ENCODE measurements at places on chromosomes 6 and 20.
A peak's percentile ranks its signal among the peaks of the same experiment; 100 is the strongest.

GRCh38 chr6:37125774-37126492 lies 44.0 kb upstream of the PIM1 start:
- no peak for DNase-seq

GRCh38 chr6:49326347-49326746 lies 136.7 kb downstream of the MMUT start:
- DNase-seq = no peak

- DNase-seq = no peak
Measured at GRCh38 chr6:161305860-161306259, 32.0 kb upstream of the AGPAT4 start.

- DNase-seq = no peak
Measured at GRCh38 chr6:100850174-100850573, 31.0 kb downstream of the ASCC3 start.

GRCh38 chr6:20802596-20802995 lies 268.3 kb downstream of the CDKAL1 start:
- DNase-seq = no peak

GRCh38 chr6:44463728-44464450 lies 76.4 kb downstream of the CDC5L start:
- no peak for DNase-seq

DNA sequence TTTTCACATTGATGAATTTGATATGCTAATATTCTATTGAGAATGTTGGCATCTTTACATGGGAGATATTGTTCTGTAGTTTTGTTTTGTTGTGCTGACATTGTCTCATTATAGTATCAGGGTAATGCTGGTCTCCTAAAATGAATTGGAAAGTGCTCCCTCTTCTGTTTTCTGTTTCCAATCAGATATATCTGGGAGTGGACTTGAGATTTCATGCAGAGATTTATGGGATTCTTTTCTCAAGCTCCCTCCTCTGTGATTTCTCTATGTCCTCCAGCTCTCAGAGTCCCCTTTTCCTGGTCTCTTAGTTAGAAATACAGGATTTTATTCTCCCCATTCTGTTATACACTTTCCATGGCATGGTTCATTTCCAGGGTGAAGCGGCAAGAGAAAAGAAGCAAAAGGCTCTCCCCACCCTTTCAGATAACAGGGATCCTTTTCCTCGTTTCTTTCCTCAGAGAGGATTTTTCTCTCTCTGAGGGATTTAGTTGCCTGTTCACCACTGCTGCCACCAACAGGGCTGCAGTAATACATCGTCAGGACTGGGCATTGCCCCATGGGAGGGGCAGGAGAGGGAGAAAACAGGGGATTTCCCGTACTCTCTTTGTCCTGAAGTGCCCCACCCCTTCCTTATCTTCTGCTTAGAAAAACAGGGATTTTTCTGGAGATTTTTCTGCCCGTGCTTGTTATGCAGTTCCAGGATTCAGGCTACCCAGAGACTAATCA lies 59.3 kb upstream of the STMND1 start:
- DNase-seq = peak; percentile 79

DNA sequence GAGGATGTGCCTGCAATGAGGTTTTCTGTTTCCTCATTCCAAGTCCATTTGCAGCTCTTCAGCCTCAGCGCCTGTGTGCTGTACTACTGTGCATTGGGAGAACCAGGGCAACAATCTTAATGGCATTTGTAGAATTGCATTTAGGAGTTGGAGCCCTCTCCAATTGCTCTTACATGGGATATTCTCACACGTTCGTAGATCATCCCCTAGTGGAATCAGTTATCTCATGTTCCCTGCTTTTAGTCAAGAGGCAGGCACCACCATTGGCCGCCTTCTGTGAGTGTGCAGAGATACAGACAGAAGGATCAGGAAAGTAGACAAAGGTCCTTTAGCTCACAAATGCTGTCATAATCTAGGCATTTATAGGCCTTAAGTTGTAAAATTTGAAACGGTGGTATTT lies 84.2 kb upstream of the RGS17 start:
- no peak for DNase-seq

DNA sequence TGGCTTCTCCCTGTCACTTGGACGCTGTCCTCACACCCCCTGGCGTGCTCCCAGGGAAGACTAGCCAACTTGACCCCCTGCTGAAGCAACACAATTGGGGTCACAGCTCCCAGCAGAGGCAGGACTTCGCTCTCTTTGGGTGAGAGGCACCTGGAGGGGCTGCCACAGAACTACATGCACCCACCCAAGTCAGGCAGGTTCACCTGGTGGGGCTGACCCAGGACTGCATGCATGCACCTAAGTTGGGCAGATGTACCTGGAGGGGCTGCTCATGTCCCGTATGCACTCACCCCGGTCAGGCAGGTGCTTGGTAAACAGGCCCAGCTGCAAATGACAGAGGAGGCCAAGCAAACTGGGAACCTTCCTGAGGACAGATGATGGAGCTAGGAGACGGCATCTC lies 154.3 kb upstream of the RPS6KA2 start:
- no peak for DNase-seq

DNA sequence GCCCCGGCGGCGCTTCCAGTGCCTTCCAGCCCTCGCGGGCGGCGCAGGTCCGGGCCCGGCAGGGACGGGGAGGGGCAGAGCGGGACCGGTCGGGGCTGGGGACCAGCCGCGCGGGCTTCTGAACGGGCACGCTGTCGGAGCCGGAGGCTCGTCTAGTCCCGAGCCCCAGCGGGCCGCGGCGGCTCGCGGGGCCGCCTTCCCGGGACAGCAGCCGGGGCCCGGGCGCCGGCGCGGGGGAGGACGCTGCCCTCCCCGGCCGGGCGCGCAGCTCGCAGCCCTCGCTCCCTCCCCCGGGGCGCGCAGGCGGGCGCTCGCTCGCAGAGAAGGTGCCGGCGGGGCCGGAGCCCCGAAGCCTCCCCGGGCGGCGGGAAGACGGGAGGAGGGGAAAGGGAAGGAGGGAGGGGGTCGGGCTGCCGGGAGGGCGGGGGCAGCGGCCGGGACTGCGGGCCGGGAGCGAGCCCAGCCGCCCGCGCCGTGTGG lies 696 bp upstream of the SIRPA start:
- DNase-seq = no peak

DNA sequence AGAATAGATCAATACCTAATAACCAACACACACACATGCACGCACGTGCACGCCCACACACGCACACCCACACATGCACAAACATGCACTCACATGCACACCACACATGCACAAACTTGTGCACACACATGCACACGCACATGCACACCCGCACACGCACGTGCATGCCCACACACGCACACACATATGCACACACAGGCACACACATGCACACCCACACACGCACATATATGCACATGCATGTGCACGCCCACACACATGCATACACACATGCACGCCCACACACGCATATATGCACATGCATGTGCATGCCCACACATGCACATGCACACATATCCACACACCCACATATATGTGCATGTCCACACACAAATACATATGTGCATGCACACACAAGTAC lies 26.2 kb upstream of the CHRNA4 start:
- no peak for DNase-seq

- DNase-seq = no peak
Measured at GRCh38 chr6:129236001-129236517, 353.1 kb downstream of the LAMA2 start.

DNA sequence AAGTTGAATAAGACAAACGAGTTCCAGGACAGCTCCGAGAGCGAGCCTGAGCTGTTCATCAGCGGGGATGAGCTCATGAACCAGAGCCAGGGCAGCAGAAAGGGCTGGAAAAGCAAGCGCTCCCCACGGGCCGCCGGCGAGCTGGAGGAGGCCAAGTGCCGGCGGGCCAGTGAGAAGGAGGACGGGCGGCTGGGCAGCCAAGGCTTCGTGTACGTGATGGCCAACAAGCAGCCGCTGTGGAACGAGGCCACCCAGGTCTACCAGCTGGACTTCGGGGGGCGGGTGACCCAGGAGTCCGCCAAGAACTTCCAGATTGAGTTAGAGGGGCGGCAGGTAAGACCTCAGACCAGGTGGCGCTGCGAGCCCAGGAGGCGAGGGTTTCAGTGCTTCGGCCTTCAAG lies 56.0 kb upstream of the TMEM181 start:
- no peak for DNase-seq

- no peak for DNase-seq
Measured at GRCh38 chr20:58996226-58996611, 10.8 kb downstream of the CTSZ start.

- DNase-seq = peak; percentile 1
Measured at GRCh38 chr6:158999154-158999665, 792 bp downstream of the RSPH3 start.

DNA sequence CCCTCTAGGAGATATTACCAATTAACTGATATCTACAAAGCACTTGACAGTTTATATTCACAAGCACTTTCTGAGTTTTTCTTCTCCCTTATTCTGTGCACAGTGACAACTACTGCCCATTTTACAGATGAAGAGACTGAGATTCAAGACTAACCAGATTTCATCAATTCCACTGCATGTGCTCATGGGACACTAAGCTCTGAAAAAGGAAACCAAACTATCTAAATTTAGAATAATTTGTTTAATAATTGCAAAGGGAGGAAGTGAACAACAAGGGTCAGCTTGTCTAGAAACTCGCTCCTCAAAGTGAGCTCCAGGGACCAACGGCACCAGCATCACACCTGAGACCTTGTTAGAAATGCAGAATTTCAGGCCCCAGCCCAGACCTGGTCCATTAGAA lies 50.8 kb upstream of the MYLIP start:
- DNase-seq = no peak

- no peak for DNase-seq
Measured at GRCh38 chr6:15255481-15255880, 9.6 kb downstream of the JARID2 start.

DNA sequence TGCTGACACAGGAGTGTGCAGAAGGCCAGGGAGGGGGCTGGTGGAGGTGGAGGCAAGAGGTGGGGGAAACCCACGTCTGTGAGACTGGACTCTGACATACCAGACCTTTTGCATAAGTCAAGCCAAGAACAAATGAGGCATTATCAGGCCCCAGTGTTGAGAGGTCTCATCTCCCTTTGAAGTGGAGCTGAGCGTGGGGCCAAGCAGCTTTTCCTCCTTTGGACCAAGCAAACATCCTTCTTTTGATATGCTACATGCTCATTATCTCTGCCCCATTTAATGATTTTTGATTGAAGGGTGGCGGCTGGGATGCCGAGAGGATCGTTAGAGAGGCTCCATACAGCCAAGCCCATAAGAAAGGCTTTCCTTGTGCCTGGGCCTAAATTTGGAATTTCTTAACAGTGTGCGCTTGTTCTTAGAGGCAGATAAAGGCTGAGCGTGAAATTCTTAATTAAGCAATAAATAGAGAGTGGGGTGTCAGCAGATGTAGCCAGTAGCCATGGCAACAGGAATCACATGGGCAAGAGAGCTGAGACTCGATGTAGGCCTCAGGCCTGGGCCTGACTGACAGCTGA lies 244.5 kb downstream of the PKHD1 start:
- DNase-seq = peak; percentile 11

GRCh38 chr6:86152546-86152945 lies 509.9 kb upstream of the SYNCRIP start:
- no peak for DNase-seq

GRCh38 chr6:20186981-20187380 lies 25.3 kb downstream of the MBOAT1 start:
- no peak for DNase-seq

DNA sequence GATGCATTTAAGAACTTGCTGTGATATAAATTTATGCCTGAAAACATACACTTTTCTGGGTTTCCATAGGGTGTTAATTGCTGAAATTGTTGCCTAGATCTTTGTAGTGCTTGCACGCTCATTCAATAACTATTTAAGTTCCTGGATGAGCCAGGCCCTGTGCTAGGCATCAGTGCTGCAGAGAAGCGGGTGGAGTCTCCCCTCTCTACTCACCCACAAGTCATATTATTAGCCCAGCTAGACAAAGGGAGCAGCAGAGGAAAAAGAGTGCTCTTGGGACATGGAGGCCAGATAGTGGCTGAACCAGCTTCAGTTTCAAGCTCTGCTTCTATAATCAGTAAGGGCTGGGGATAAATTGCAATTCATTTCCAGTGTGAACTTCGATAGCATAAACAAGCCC lies 329.1 kb downstream of the TFAP2B start:
- no peak for DNase-seq

DNA sequence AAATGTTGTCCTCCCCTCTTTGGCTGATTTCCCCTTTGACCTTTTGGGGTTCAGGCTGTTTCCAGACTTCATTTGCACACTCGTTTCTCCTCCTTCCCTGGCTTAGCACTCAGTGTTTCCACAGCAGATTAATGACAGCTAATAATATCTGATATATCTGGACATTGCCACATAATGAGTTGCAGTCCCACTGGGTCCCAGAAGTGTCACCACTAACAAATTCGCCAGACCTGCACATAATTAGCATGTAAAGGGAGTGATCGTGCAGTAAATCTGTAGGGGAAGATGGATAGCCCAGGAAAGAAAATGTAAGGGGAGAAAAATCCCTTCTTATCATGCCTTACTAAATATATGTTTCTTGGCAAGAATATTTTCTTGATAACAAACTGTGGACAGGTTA lies 922.1 kb downstream of the TFAP2A start:
- no peak for DNase-seq

GRCh38 chr6:166939894-166940293 lies 16.5 kb downstream of the RNASET2 start:
- DNase-seq = no peak

DNA sequence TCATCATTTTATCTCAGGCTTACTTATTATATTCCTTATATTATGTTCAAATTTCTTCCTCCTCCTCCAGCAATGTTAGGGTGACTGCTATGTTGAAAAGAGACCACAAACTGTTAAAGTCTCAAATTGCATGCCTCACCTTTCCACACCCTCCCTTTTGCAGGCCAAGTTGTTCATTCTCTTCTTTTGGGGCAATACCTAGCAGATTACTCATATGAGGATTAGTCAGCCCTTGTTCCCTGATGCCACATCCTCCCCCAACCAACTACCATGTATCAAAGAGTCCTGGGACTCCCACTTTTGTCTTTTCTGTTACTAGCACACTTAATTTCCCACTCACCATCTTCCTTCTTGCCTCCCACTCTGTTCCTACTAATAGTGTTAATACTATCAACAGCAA lies 434.7 kb downstream of the BCKDHB start:
- DNase-seq = no peak

- no peak for DNase-seq
Measured at GRCh38 chr6:112983713-112984261, 636.7 kb downstream of the RFPL4B start.

DNA sequence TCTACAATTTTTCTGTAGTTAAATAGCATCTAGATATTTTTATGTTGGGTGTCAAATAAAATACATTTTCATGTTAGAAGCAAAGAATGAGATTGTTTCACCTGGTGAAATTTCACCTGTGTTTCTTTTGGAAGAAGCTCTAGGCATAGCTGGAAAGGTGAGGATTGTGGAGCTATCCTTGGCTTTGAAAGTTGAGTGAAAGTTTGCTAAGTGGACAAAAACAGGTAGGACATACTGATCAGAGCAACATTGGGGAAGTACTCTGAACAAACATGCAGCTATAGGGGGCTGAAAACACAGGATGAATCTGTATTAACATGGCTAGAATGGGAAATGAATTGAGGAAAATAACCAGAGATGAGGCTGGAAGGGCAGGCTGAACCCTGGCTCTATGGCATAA lies 18.8 kb downstream of the CLVS2 start:
- no peak for DNase-seq

Data from globus pallidus (tissue), 1 donor.